ENCODE measurements at places on chromosomes 1 and 21. TPM values are rescaled to one million over a fixed set of nuclear protein-coding genes. Genes with fewer than 3 reads are reported as not detected.

BEND5 gene
- total RNA-seq, result 0.16 TPM

C1orf94 gene
- total RNA-seq, result not detected

PLPPR4 gene
- total RNA-seq, result 0.25 TPM

KCNC4 gene
- total RNA-seq, result 3.9 TPM

SLC9C2 gene
- total RNA-seq, result under 0.01 TPM

OR2T2 gene
- not detected for total RNA-seq

OPTC gene
- not detected for total RNA-seq

EMC1 gene
- total RNA-seq, result 34.5 TPM

HCN3 gene
- total RNA-seq, result 1.0 TPM

RBBP4 gene
- 216 TPM for total RNA-seq

KRTAP21-2 gene
- total RNA-seq, result not detected

ETV3L gene
- not detected for total RNA-seq

WDR64 gene
- not detected for total RNA-seq

F13B gene
- total RNA-seq, result not detected

VHLL gene
- total RNA-seq, result not detected

PCAT6 gene
- not detected for total RNA-seq

MCOLN3 gene
- not detected for total RNA-seq

LCE2C gene
- not detected for total RNA-seq

RPTN gene
- not detected for total RNA-seq

FAM43B gene
- not detected for total RNA-seq

DOP1B gene
- total RNA-seq, result 6.3 TPM

ZNF697 gene
- 35.2 TPM for total RNA-seq

ARHGEF19 gene
- 6.2 TPM for total RNA-seq

RNU1-2 gene
- total RNA-seq, result 6,751 TPM

HTR1D gene
- 0.49 TPM for total RNA-seq

BACE2 gene
- 618 TPM for total RNA-seq

FCAMR gene
- not detected for total RNA-seq

NIBAN1 gene
- 17.4 TPM for total RNA-seq

CFAP107 gene
- not detected for total RNA-seq

ADIPOR1 gene
- total RNA-seq, result 77.7 TPM

TNFRSF1B gene
- 23.9 TPM for total RNA-seq

HMCN1 gene
- 1.6 TPM for total RNA-seq

S100B gene
- total RNA-seq, result not detected

ERG gene
- total RNA-seq, result 39.3 TPM

RHD gene
- not detected for total RNA-seq

OR2T8 gene
- not detected for total RNA-seq
